Neural crest cell (in vitro differentiated cells): ENCODE measurements at places on chromosomes 1 and 21.

DNA sequence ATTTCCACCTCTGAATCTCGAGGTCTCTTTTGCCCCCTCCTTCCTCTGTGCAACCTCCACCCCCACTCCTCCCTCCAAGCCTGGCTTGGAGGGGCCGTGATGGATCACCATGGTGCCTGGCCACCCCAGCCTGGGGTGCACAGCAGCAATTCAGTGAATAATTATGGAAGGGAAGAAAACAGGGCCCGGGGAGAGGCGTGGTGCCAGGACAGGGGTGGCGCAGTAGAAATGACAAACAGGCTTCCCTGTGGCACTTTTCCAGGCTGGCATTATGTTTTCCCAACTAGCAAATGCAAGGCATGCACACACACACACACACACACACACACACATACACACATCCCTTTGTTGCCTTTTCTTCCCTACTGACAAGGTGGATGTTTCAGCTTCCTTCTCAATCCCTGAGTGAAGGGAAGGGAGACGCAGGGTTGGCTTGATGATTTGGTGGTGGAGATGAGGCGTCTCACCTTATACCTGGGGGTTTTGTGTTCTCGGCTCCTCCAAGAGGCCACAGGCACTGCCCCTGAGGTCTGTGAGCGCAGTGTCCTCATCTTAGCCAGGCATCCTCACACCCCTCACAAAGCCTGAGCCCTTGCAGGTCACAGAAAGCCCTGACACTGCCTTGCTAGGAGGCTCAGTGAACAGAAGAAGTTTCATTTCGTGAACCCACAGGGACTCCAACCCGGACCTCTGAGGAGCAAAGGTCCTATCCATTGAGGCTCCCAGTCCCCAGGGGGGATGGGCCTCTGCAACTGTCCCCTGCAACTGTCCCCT, 215.8 kb downstream of the MATN1 start:
- DNase-seq, result no peak

- no peak for DNase-seq
Observed at GRCh38 chr1:217109928-217110327, 386.7 kb upstream of the ESRRG start.

- DNase-seq, result no peak
Observed at GRCh38 chr1:248047008-248047407, 372 bp downstream of the OR2L3 start.

- DNase-seq, result no peak
Observed at GRCh38 chr1:157469752-157470675, 82.3 kb downstream of the FCRL5 start.

DNA sequence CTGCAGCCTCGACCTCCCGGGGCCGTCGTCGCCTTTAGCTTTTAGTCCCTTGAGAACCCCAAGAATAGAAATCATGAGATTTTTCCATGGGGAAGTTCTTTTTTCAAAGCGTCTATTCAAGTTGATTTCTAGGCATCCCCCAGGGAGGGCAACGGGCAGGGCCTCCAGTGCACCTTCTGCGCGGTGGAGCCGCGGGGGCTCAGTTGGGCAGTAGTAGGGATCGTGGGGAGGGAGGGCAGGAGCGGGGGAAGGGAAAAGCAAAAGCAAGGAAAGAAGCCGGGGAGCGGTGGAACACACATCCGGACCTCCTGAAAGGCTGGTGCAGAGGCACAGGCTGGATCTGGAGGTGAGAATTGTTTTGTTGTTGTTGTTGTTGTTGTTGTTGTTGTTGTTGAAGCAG, 103.4 kb downstream of the PPIAL4G start:
- DNase-seq, result no peak

- no peak for DNase-seq
Observed at GRCh38 chr21:25501996-25502665, 105.2 kb downstream of the MRPL39 start.

GRCh38 chr21:17921579-17922530, 102.7 kb upstream of the C21orf91 start:
- DNase-seq, result no peak

DNA sequence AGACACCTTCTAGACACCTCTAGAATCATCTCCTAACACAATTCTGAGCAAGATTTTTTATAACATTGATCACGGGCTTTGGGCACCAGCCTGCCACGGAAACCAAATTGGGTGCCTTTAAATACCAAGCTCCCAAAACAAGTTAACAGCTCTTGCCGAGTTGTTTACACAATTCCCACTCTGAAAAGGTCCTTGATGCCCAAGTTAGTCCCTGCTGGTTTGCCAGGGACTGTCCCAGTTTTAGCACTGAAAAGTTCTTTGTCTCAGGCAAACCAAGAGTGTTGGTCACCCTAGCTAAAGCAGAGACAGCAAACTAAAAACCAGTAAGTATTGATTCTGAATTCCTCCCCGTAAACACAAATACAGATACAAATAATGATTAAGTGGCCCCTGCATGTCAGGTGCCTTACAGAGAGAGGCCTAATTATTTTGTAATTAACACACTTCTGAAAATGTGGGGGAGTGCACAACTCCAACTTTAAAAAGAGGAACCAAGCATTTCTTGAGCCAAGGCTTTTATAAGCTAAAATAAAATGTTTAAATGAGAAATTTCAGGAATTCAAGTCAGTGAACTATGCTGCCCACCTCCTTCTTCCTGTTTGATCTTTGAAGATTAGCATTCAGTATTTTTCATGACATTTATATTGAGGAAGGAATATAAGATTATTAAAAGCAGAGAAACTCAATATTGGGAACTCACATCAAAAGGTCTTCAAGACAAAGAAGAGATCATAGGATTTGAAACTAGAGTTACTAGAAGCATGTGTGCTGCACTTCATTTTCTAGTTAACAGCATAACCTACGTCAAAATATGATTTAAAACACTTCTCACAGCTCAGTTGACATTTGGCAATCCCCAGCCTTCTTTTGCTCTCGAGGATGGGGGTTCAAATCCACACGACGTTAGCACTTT, 9.0 kb upstream of the UBE2U start:
- no peak for DNase-seq

DNA sequence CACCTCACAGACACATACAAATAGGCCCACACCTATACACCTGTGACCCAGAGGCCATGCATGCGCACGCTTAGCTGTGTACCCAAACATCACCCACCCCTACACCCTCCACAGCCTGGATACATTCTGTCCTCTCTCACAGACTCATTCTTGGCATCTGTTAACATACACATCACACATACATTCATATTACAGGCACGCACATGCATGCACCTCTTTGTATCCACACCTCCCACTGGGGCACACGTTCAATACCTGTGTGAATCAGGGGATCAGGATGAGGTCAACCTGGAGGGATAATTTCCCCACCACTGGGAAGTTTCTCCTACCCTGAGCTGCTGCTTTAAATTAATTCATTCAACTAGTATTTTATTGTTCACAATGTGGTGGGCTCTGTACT, 35.6 kb upstream of the EPB41 start:
- no peak for DNase-seq

DNA sequence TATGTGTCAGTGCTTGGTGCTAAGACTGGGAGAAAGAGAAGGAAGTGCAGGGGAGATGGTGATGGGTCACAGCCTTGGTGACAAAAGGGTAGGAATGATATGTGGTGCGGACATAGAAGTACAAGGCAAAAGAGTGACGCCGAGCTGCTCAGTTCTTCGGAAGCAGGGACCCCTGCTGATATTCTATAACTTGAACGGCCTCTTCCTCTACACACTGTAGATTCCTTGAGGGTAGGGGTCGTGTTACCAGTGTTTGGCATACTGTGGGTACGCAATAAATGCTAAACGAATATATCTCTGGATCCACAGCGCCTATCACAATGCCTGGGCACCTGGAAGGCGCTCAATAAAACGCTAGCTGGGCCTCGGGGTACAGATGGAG, 488 bp downstream of the DBT start:
- no peak for DNase-seq

- peak; percentile 41 for DNase-seq
Observed at GRCh38 chr1:12275370-12275769, 45.5 kb downstream of the VPS13D start.

- DNase-seq, result no peak
Observed at GRCh38 chr1:234986750-234987414, 141.8 kb downstream of the TOMM20 start.

DNA sequence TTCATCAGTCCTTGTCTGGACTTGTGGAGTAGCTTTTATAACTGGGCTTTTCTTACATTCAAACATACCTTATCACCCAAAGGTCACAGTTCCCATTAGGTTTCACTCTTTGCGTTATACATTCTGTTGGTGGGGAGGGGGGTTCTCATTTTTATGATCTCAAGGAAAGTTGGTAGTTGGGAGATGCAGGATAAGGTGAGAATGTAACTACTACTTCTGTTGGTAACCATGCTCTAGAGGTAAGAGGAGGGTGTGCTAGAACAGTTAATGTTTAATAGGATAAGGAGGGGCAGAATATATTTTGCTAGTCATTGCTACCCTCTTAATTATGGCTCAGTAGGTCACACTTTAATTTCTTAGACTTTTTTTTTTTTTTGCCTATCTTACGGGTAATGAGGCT, 10.7 kb downstream of the YBX1 start:
- no peak for DNase-seq

DNA sequence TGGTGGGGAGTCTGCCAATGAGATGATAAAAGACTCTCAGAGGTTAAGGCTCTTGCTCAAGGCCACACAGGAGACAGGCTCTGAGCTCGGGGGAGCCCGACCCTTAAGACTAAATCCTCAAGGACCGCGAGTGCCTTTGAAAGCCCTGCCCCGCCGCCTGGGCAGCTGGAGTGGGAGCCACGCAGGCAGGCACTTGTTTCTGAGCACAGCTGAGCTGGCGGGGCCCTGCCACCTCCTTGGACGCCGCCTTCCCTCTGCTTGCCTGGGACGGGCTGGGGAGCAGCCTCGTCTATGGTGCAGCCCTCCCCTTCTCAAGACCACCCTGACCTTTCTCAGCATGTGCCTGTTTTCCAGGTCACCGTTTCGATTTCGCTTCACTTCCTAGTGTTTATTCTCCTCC, 169.3 kb downstream of the CAMTA1 start:
- DNase-seq, result no peak

DNA sequence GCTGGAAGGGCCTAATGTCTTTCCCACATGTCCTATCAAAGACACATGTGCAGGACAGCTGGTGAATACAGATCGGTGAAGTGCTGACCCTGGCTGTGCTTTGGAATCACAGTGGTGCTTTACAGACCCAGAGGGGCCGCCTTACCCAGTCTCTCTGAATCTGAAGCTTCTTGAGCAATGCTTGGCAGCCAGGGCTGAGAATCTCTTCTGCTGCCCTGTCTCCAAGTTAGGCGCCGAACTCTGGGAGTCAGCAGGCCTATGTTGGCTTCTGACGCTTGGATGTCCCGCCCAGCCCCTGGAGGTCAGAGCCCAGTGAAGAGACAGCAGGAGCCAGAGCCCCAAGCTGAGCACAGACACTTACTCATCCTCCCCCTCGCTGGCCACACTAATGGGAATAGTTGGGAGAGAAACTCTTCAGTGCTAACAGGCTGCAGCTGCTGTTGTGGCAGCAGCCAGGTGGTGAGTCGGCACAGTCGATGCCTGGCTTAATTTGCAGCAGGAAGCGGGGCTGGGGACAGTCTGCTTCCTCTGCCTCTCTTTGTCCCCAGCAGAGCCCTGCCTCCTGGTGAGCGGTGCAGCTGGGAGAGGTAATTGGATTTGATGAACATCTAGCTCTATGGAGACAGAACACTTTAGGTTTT, 68.1 kb downstream of the URB2 start:
- DNase-seq, result no peak

- DNase-seq, result no peak
Observed at GRCh38 chr1:208162903-208163302, 81.3 kb downstream of the PLXNA2 start.

DNA sequence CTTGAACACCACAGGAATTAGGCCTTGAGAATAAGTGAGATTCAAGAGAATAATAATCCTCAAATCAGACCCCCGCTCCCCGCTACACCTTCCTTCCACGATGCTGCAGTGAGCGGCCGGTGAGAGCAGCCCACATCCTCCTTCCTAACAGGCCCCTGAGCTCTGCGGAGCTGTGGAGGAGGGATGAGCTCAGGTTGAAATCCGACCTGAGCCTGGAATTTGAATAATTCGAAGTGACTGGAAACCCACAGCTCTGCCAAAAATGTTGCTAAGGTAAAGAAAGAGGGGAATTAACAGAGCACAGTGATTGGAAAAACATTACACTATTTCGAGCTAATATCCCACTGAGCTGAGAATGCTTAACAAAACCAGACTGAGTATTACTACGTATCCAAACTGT, 90.0 kb downstream of the URB2 start:
- DNase-seq, result no peak

DNA sequence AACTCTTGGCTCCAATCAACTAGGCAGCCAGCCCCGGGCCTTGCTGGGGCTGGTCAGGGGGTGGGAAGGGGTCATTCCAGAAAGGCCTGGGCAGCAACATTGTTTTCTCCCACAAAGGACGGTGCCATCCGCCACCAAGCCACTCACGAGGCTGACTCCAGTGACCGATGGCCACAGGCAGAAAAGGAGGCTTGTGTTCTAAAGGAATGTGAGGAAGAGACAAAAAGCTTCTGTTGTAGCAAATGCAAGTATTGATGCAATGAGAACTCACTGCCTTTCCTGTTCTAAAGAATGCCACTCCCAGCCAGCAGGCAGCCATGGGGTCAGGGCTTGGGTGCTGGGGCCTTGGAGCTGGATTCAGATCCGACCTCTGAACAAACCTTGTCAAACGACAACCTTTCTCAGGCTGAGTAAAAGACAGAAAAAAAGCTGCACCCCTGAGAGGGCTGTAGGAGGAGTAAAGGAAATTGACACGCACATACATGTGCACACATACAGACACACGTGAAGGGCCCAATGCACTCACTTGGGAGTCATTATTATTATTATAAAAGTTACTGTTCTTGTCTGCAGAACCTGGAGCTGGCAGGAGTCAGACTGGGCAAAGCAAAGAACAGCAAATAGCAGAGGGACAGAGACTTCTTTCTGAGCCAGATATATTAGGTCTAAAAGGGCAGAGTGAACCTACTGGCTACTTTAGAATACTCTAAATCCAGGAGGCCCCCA, 13.9 kb upstream of the PRMT2 start:
- peak; percentile 38 for DNase-seq

DNA sequence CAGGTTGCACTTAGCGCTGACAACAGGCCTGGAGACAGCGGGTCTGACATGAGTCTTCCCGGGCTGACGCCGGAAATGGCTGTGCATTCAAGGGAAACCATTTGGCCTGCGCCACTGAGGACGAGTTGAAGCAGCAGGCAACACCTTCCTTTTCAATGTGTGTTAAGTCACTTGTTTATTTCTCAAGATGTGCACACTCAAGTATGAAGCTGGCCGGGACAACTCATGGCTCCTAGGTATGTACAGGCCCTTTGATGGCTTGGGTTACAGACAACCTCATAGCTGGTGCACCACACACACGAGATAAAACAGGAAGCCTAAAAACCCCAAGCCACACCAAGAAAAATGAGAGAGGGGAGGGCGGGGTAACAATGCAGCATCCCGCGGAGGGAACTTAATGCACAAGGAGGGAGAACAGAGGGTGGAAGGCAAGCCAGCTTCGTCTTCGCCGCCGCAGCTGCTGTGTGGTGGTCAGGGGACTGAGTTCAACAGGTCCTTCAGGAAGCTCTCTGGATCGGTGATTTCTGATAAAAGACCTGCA, 118.0 kb upstream of the IFFO2 start:
- no peak for DNase-seq

DNA sequence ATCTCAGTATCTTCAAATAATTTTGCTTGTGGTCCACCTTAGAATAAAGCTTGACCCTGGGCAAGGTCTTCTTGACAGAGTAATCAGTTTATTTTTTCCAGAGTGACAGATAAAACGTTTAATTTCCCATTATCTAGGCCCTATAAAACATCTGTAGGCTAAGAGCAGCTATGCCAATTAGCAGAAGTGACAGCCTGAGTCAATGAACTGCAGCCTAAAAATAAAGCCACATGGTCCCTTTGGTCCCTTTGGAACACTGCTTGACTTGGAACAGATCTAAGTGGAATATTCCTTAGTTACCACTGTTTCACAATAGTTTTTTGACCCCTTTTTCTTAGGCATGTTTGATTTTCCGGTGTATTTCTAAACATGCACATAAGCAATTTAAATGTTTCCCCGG, 6.3 kb upstream of the RGS13 start:
- DNase-seq, result no peak
